ENCODE measurements at places on chromosomes 7 and 10.
A peak's percentile ranks its signal among the peaks of the same experiment; 100 is the strongest.

DNA sequence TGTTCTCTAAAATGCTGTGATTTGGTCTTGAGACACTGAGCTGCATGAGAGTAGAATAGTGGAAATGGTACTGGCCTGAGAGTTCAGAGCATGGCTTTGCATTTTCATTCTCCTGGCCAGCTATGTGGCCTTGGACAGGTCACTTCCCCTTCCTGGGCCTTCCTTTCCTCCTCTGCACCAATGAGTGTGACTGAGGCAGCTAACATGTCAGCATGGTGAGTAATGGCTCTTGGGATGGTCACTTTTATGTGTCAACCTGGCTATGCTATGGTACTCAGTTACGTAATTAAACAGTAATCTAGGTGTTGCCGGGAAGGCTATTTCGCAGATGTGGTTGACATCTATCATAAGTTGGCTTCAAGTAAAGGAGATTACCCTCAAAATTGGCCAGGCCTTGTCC, 109.3 kb downstream of the RTKN2 start:
- no peak for DNase-seq

GRCh38 chr7:155398944-155399343, 59.0 kb upstream of the EN2 start:
- DNase-seq = no peak

- no peak for DNase-seq
Measured at GRCh38 chr10:89640241-89640640, 4.8 kb downstream of the PANK1 start.

- no peak for DNase-seq
Measured at GRCh38 chr10:96719200-96719599, 1.1 kb downstream of the PIK3AP1 start.

GRCh38 chr7:4931943-4932342, 27.0 kb downstream of the MMD2 start:
- DNase-seq = no peak

GRCh38 chr7:151436446-151437158, 3.3 kb downstream of the CRYGN start:
- no peak for DNase-seq

- no peak for DNase-seq
Measured at GRCh38 chr7:29940199-29940598, 49.4 kb downstream of the SCRN1 start.

- no peak for DNase-seq
Measured at GRCh38 chr10:122140461-122140902, 130.6 kb upstream of the BTBD16 start.

- no peak for DNase-seq
Measured at GRCh38 chr7:139430443-139430842, 53.0 kb downstream of the KLRG2 start.

GRCh38 chr10:44577533-44577932, 192.6 kb upstream of the CXCL12 start:
- DNase-seq = no peak

DNA sequence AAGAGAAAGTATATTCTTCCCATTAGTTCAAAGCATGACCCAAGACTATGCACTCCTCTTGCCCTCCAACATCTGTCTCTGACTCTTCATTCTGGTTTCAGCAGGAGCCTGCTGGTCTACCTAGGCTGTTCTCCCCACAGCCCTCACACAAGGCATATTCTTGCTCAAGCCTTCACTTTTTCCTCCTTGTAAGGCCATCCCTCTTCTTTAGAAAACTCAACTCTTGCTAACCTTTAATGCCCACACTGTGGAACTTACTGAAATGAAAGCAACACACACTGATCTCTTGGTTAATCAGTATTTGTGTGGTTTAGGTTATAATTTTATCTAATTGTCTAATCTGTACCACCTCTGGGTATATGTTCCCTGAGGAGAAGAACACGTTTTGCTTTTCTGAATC, 75.8 kb downstream of the PRKCQ start:
- DNase-seq = no peak

GRCh38 chr10:29255104-29255503, 33.8 kb upstream of the LYZL1 start:
- no peak for DNase-seq

DNA sequence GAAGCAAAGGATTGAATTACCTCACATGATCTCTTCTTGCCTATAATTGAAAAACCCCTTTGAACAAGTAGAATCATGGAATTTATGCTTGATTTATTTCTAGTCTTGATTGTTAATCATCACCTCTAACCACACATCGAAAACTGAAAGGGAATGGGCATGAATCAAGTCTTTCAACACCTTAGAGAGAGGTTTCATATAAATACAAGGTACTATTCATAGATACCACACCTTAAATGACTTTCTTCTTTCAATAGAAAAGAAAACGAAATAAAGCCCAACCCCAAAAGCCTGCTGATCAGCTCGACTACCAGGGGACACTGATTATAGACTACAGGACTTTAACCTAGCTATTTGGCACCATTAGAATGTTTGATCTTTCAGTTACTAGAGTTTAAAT, 128.6 kb upstream of the PTPRZ1 start:
- no peak for DNase-seq

- no peak for DNase-seq
Measured at GRCh38 chr7:44045226-44046014, 918 bp downstream of the DBNL start.

DNA sequence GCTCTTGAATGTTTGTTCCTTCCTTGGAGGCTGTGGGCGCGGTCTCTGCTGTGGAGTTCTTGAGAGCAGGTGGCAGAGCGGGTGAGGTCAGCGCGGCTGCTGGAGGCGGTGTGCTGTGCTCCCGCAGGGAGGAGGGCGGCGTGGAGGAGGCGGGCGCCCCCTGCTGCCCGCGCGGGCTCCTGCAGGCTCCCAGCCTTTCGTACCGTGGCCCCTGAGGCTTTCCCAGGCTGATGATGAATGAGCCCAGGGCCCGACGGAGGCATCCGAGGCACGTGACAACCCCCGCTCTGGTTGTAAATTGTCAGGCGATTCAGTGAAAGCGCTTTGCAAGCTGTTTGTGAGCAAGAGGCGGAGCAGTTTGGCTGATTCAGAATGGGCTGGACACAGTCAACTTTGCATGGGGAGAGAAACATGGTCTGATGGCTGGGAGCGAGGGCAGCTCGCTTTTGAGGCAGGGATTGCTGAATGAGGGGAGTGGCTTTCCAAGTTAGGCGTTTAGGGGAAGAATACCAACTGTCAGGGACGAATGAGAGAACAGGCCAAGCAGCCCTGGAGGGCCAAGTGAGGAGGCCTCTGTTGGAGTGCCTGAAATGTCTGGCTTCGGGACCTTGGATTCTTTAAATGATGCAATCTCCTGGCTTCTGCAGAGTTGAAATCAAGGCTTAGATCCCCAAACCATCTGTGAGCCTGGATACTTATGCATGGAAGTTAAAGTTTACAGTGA, 46.6 kb downstream of the CDHR3 start:
- peak; percentile 89 for DNase-seq
